ENCODE measurements at places on chromosomes 4 and X.

GRCh38 chrX:118569676-118570075 is 74.1 kb downstream of the DOCK11 start:
- no peak for DNase-seq

GRCh38 chr4:72471816-72472215 is 97.2 kb downstream of the ADAMTS3 start:
- DNase-seq, result no peak

GRCh38 chrX:642436-643240 is 12.0 kb downstream of the SHOX start:
- no peak for DNase-seq

DNA sequence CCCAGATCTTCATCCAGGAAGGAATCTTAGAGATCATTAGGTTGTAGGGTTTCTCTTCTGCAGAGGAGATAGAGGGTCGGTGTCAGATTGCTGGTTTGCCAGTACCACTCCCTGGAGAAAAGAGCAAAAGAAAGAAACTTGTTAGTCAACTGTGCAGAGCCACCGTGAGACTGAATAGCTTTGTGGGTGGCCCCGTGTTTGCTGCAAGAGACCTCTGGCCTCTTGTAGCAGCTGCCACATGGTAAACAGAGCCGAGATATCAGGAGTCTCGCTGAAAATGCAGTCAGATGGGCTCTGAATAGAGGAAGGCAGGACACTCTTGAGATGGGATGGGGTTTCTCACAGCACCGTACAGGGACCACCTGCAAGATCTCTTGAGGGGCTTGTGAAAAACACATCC is 149.7 kb downstream of the PTTG2 start:
- DNase-seq, result no peak

Data from NCI-H1105 (cell line).